ENCODE measurements at places on chromosomes 6 and 20.

DNA sequence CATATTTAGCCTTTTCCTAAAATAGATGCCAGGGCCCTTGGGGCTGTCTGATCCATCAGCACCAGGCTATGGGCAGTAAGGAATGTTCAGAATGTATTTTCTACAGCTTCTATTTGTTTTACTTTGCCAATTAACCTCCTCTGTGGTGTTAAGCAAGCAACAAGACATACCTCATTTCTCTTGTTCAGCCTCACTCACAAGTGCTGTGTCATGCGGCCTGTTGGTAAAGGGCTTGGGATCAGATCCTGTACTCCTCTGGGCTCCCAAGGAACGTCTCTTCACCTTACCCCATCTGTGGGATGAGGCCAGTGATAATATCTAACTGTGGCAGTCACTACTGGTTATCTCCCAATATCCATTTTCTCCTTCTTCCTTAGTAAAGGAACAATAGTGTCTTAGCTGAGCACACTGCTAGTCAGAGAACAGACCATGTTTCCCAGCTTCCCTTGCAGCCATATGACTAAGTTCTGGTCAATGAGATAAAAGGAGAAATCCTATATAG lies 7.0 kb upstream of the DSTN start:
- DNase-seq: no peak

DNA sequence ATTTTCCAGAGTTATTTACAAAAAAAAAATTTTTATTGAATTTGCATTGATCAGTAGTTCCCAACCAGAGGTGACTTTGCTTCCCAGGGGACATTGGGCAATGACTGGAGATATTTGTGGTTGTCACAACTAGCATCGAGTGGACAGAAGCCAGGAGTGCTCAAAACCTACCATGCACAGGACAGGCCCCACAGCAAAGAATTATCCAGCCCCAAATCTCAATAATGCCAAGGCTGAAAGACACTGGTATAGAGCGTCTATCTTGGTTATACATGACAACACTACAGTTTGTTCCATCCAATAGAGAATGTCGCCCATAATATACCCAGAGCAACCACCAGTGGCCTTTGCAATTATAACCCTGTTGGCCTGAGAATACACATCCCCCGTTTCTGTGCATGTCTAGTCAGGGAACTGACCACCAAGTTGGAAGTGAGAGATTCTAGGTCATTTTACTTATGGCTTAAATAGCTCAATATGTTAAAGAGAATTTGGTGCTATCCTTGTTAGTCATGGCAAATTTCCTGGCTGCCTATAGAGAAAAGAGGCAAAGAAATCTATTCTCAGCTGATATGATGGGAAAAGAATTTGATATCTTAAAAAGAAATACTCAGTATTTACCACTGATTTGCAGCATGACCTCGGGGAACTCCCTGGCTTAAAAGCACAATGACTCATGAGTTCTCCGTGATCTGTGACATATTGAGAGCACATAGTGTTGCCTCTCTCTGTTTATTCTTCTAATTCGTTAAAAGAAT lies 76.0 kb upstream of the ADTRP start:
- DNase-seq: no peak

DNA sequence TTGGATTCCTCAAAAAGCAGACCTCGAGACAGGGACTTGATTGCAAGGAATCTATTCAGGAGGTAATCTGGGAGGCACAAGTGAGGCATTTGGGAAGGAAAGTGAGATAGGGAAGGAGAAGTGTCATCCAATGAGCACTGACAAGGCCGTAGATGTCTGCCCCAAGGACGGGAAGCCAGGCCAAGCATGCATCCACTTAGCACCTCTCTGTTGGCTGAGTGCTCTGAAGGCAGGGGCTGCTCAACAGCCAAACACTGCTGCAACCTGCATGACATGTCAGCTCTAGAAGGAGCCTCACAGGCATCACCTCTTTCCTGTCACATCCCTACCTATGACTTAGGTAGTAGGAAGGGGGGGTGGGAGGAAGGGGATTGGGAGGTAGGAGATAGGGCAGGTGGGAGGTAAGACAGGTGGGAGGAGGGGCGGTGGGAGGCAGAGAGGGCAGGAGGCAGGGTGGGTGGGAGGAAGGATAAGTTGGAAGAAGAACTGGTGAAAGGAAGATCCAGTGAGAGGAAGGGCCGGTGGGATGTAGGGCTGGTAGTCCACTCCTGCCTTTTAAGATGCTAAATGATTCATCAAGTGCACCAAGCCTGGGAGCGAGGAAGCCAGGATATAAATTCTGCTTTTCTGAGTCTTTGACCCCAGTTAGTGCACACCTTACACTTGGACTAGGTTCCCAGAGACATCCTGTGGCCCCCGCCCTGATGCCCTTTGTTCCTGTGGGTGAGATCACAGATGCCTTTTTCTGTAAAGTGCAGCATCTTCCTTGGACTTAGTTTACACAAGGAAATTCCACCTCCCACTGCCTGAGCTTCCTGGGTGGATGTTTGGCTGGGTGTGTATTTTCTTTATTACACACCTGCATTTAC lies 83.8 kb upstream of the NXT1 start:
- DNase-seq: no peak

GRCh38 chr20:53672484-53673129 lies 79.0 kb upstream of the ZNF217 start:
- DNase-seq: no peak

GRCh38 chr6:169868458-169868857 lies 117.0 kb downstream of the ERMARD start:
- DNase-seq: peak; percentile 46

GRCh38 chr6:42118162-42119001 lies 24.0 kb downstream of the C6orf132 start:
- peak; percentile 85 for DNase-seq

GRCh38 chr6:158799051-158799792 lies 19.9 kb downstream of the EZR start:
- DNase-seq: peak; percentile 53

Measured in left colon (tissue), 2 donors.